ENCODE measurements at places on chromosomes 6 and 20.

DNA sequence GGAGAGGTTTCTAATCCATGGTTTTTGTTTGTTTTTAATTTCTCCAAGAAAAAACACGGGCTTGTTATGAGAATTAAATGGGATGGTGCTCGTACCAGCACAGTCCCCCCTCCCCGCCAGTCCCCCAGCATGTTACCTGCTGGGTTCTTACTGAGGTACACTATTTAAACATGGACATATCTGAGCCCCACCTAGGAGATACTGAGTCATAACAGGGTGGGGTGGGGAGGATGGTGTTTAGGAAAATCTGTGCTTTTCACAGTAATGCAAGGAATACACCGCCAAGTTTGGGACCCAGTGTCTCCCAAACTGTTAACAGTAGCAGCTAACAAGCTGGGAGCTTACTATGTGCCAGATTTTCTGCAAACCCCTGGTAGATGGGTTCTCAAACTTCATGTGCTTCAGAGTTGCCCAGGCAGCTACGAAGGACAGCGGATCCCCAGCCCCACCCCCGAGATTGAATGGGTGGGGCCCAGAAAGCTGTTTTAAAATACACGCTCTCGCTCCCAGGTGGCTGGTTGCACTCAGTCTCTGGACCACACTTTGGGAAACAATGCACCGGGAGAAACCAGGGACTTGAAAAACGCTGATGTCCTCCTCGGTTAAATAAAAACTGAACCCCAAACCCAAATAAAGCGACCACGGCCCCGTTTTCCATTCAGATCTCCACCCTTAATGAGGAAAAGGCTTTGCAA, 995 bp downstream of the ZFP64 start:
- DNase-seq = peak; percentile 64

- peak; percentile 86 for DNase-seq
Observed at GRCh38 chr6:14665827-14666724, 548.5 kb downstream of the CD83 start.

- no peak for DNase-seq
Observed at GRCh38 chr6:128886706-128887105, 3.8 kb downstream of the LAMA2 start.

DNA sequence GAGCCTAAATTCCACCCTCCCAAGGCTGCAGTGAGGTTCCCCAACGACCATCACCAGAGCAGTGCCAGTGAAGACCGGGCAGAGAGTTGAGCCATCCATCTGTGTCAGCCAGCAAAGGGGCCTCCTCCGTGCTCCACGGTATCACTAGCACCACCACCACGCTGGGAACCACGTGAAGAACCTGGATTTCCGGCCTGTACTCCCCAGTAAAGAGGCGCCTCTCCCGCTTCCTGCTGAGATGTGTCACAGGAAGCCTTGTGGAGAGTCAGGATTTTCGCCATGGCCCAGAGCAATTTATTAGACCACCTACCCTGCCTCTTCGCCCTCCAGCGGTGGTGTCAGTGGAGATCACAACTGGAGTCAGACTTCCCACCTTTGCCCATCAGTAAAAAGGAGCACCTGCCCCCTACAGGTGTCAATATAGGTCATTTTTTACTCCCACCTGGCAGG, 28.8 kb downstream of the CPXM1 start:
- DNase-seq = no peak

- no peak for DNase-seq
Observed at GRCh38 chr6:84791233-84791632, 26.8 kb upstream of the TBX18 start.

- DNase-seq = no peak
Observed at GRCh38 chr20:41483553-41483930, 116.9 kb upstream of the EMILIN3 start.

DNA sequence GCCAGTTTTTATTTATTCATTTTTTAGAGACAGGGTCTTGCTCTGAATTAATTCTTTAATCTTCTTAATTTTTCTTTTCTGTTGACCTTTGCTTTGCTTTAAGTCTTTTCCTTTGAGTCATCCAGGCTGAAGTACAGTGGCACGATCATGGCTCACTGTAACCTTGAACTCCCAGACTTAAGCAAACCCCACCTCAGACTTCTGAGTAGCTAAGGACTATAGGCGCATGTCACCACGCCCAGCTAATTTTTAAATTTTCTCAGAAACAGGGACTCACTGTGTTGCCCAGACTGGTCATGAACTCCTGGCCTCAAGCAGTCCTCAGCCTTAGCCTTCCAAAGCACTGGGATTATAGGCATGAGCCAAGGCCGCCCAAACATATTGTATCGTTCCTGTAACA, 71.3 kb upstream of the GNRH2 start:
- DNase-seq = no peak

- no peak for DNase-seq
Observed at GRCh38 chr6:27059621-27060425, 187.7 kb upstream of the PRSS16 start.

GRCh38 chr6:16238963-16239797, 793 bp downstream of the GMPR start:
- no peak for DNase-seq

DNA sequence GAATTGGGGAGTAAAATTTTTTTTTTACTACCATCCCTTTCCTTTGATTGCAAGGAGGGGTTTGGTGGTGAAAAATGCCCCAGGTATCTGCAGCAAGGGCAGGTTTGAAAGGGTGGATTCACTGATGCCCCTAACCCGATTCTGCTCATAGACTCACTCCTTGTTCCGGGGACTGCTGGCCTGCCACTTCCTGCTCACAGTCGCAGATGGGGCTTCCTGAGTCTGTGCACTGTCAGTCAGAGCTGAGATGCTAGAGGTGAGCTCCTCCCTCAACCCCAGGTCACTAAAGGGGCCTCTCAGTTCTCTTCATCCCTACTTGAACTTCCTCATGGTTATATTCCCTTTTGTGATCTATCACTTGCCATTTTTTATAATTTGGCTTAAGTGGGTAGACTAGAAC, 357.9 kb downstream of the FARS2 start:
- DNase-seq = peak; percentile 18

DNA sequence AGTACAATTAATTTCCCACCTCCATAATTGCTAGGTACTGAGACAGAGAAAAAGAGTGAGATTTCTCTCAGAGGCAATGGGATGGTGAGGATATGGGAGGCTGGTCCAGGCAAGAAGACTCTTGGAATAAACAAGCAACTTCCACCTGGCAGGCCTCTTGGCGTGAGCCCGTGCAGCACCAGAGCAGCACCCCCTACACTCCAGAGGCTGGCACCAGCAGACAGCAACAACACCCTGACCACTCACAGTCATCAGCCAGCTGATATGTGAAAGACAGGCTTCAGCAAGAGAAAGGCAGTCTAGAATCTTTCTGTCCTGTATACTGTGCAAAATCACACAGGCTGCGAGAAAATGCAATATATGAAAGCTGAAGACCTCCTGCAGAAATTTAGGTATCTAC, 59.7 kb downstream of the KIF13A start:
- DNase-seq = no peak

GRCh38 chr6:1136827-1137226, 175.1 kb upstream of the FOXQ1 start:
- DNase-seq = no peak

GRCh38 chr6:93584300-93584699, 164.9 kb upstream of the EPHA7 start:
- no peak for DNase-seq

DNA sequence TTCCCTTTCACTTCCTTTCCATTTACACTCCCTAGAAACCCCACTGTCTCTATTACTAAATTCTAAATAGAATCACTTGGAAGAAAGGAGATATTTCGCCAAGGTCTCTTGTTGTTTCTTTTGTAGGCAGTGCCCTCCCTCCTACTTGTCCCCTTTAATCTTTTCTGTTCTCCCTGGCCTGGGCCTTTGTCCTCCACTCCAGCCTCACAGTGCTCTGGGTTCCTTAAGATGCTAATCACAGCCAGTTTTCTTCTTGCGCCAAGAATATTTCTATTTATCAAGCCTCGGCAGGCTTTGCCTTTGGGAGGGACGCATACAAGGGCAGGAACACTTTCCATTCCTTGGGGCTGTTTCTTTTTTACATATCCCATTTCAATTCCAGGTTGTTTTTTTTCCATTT, 520.6 kb upstream of the CHD6 start:
- no peak for DNase-seq

GRCh38 chr6:26105842-26106241, 18.6 kb downstream of the HFE start:
- no peak for DNase-seq

GRCh38 chr6:144064402-144065212, 30.8 kb downstream of the SF3B5 start:
- DNase-seq = peak; percentile 68

- DNase-seq = peak; percentile 81
Observed at GRCh38 chr20:35490736-35491181, 35.4 kb downstream of the CEP250 start.

DNA sequence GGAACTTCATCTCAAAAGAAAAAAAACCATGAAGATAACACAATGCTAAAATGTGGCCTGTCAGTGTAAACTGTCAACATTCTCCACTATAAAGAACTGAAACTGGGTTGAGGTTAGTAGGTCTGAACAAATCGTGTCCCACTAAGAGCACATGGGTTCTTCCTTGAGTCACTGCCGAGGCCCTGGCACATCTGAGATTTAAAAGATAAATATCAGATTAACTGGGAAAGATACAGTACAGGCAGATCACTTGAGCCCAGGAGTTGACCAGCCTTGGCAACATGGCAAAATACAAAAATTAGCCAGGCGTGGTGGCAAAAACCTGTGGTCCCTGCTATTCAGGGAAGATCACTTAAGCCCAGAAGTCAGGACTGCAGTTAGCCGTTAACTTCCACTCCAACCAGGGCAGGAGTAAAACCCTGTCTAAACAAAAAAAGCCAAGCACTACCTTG, 5.6 kb downstream of the EEF1A1 start:
- peak; percentile 64 for DNase-seq

DNA sequence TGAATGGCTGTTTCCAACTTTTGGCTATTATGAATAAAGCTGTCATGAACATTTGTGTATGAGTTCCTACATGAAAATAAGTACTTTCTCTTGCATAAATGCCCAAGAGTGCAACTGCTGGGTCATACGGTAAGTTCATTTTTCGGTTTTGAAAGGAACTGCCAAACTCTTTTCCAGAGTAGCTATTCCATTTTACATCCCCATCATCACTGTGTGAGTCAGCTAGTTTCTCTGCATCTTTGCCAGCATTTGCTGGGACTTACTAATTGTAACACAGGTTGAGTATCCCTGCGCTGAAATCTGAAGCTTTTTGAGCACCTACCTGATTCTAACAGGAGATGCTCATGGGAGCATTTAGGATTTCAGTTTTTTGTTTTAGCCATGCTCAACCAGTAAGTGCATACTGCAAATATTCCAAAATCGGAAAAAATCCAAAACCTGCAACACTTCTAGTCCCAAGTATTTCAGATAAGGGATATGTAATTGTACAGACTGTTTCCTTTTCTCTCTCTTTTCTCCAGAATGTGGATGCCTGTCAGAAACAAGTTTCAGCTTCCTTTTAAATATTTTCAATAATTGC, 118.4 kb downstream of the DTNBP1 start:
- DNase-seq = no peak

- no peak for DNase-seq
Observed at GRCh38 chr20:37310951-37311350, 21.5 kb downstream of the MANBAL start.

GRCh38 chr20:48732081-48732829, 95.5 kb downstream of the PREX1 start:
- DNase-seq = no peak

GRCh38 chr20:36872852-36873251, 3.1 kb upstream of the TLDC2 start:
- DNase-seq = no peak

GRCh38 chr6:149990212-149990660, 26.5 kb downstream of the ULBP1 start:
- no peak for DNase-seq

DNA sequence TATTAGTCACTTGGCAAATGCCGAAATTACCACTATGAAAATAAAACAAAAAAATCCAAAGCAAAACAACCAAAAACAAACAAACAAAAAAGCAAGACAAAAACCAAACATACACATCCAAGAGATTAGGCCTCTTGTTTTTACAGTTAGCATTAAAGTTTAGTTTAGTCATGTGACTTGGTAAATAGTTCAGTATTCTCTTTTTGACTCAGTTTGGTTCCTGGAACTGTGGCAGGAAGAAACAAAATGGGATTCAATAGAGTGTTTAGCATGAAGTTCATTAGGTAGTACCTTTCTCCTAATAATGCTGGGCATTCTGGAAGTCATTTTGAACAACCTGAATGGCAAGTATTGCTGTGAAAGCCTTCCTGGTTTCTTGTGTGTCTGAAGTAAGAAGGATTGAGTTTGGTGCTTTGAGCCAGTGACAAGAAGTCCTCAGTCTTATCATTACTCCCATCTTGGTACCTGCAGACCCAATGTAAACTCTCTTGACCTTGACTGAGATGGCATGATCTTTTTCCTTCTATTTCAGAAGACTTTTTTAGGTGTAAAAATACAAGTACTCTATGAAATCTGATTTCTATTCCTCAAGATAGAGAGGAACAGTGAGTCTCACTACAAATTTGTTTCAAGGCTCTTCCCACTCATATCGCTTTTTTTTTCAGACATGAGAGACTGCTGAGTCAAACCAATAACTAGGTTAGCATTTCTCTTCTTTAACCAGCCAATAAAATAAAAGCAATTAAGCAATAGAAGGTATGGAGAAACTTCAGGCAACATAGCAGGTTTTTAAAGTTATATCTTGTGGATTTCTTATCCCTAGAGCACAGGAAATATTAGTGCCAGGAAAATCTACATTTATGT, 223.6 kb upstream of the PREP start:
- DNase-seq = peak; percentile 48

GRCh38 chr6:32825966-32826365, 9.2 kb upstream of the HLA-DOB start:
- no peak for DNase-seq

DNA sequence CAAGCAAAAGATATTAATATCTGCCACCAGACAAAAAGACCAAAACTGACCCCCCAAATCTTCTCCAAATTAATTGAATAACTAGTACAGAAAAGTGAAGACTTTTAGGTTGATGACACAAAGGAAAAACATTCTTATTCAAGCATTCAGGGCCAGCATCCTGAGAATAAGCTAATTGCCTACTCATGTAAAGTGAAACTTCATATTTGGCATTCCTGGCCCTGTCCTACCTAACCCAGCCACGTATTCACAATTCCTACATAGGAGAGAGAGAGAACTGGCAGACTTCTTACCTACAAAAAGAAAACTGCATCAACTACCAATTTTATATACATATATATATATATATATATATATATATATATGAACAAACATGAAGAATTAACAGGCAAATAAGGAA, 4.9 kb upstream of the ASCC3 start:
- no peak for DNase-seq
